ENCODE measurements at places on chromosomes 12 and 14.

GRCh38 chr14:33493990-33494389 is 456.9 kb downstream of the EGLN3 start:
- peak; percentile 28 for DNase-seq

GRCh38 chr12:68402422-68402821 is 70.3 kb upstream of the MDM1 start:
- DNase-seq, result no peak

DNA sequence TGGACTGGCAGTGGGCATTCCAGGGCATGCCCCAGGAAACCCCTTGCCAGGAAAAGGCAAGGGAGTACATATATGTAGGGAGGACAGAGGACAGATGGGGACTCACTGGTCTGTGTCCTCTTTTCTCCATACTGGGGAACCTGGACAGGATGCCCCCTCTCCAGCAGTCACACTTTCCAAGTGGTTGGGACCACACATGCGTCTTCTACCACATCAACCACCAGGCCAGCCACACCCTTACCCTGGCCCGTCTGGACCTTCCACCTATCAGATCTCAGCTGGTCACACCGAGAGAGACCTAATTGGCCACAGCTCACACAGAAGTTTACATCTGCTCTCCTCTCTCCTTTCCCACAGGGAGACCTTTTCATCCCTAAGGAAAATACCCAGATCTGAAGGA is 8.3 kb downstream of the ANKRD33 start:
- DNase-seq, result no peak

- no peak for DNase-seq
These were observed 55.7 kb downstream of the SSH1 start for GRCh38 chr12:108801736-108802100.

- no peak for DNase-seq
These were observed 79.1 kb downstream of the KCNK13 start for GRCh38 chr14:90140956-90141316.

DNA sequence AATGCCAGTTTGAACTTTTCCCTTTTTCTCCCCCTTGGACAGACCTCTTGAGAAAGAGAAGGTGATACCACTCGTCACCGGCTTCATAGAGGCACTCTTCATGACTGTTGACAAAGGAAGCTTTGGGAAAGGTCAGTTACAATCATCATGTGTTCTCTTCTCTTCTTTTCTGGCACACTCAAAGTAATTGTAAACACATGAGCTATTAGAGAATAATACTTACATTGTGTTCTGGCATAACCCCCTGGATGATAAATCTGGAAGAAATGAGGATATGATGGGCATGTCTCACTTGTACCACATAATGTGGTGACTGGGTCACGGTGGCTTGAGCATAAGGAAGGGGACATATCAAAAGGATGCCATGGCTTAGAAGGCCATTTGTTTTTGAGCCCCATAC is 20.0 kb downstream of the UTP20 start:
- DNase-seq, result peak; percentile 96

DNA sequence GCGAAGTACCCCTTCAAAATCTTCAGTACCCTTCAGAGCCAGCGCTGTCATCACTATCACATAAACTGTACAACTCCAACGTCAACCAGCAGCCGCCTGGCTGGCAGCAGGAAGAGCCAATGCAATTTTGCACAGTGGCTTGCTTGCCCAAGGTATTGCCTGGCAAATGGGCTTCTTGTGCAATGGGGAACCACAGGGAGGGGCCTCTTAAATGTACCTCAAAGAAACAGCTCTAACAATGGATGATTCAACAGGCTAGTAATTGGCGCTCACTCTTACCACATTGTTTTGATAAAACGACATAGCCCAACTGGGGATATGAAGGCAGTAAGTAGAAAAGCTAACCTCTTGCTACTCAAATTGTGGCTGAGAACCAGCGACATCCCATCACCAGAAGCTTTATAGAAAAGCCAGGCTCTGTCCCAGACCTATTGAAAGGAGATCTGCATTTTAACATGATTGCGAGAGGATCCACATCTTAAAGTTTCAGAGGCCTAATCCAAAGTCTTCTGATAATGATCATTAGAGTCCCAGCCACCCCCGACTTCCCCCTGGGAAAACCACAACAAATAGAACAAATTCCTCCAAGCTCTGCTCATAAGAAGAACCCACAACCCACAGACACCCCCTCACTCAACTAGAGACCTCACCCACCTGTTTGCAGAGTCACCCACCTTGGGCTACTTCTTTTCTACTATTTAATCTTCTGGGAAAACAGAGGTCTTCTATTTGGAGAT is 125.3 kb upstream of the HIF1A start:
- DNase-seq, result no peak

GRCh38 chr14:53993920-53994607 is 37.4 kb upstream of the BMP4 start:
- no peak for DNase-seq
